ENCODE measurements at places on chromosomes 13 and 19. TPM values are rescaled to one million over a fixed set of nuclear protein-coding genes. Genes with fewer than 3 reads are reported as not detected.

PRTN3 gene
- total RNA-seq = not detected

SPACA4 gene
- not detected for total RNA-seq

PTH2 gene
- not detected for total RNA-seq

LIN37 gene
- total RNA-seq = 43.5 TPM

KBTBD6 gene
- 8.9 TPM for total RNA-seq

NCR1 gene
- total RNA-seq = not detected

CEACAM21 gene
- not detected for total RNA-seq

SLC10A2 gene
- total RNA-seq = not detected

PEX11G gene
- 4.5 TPM for total RNA-seq

NPAS1 gene
- total RNA-seq = 1.7 TPM

ZNF44 gene
- total RNA-seq = 4.6 TPM

CDX2 gene
- total RNA-seq = not detected

ZNF442 gene
- 0.56 TPM for total RNA-seq

SH2D3A gene
- total RNA-seq = 64.3 TPM

SPIB gene
- total RNA-seq = not detected

LHB gene
- not detected for total RNA-seq

TJP3 gene
- total RNA-seq = 10.6 TPM

C1QTNF9 gene
- total RNA-seq = not detected

CEACAM7 gene
- total RNA-seq = 0.71 TPM

CAPN12 gene
- total RNA-seq = 8.9 TPM

IGLON5 gene
- total RNA-seq = not detected

ZNF835 gene
- total RNA-seq = 0.21 TPM

TEX101 gene
- not detected for total RNA-seq

GNA15 gene
- 110 TPM for total RNA-seq

SHD gene
- not detected for total RNA-seq

MISP gene
- total RNA-seq = 73.5 TPM

CYP4F11 gene
- not detected for total RNA-seq

XAB2 gene
- total RNA-seq = 37.8 TPM

PSG3 gene
- total RNA-seq = not detected

RFPL4A gene
- not detected for total RNA-seq
